ENCODE measurements at places on chromosomes 12 and 14.

DNA sequence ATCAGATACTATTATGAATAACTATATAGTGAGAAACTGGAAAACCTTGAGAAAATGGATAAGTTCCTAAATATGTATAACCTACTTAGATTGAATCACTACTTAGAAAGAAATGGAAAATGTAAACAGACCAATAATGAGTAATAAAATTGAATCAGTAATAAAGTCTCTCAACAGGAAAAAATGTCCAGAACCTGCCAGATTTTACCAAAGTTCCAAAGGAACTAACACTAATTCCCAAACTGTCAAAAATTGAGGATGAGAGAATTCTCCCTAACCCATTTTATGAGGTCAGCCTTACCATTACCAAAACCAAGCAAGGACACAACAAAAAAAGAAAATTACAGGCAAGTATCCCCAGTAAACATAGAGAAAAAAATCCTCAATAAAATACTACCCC lies 272.0 kb downstream of the RPAP3 start:
- no peak for DNase-seq

- DNase-seq, result peak; percentile 86
Observed at GRCh38 chr12:26723379-26724308, 109.3 kb downstream of the ITPR2 start.

DNA sequence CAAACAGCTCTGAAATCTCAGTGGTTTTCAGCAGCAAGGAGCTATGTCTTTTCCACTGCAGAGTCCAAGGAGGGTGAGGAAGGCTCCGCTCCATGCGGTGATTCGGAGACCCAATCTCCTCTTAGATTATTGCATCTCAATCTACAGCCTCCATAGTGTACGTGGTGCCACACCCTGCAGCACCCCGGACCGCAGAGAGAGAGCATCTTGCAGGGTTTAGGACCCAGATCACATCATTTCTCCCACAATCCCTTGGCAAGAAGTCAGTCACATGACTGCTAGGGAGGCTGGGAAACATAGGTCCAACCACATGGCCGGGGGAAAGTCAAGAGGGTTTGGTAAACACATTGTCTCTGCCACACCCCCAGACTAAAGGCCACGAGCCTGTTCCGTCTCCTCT lies 209.4 kb upstream of the TMEM132C start:
- DNase-seq, result no peak

DNA sequence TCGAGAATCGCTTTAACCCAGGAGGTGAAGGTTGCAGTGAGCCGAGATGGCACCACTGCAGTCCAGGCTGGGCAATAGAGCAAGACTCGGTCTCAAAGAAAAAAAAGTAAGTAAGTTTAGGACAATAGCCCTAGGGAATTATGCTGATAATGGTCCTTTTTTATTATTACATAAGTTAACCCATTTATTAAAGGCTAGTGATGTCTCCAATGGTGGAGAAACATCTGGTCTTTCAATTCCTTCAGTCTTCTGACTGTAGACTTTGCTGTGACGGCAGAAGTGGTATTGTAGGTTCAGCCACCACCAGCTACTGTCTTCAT lies 27.4 kb downstream of the DDX47 start:
- no peak for DNase-seq

DNA sequence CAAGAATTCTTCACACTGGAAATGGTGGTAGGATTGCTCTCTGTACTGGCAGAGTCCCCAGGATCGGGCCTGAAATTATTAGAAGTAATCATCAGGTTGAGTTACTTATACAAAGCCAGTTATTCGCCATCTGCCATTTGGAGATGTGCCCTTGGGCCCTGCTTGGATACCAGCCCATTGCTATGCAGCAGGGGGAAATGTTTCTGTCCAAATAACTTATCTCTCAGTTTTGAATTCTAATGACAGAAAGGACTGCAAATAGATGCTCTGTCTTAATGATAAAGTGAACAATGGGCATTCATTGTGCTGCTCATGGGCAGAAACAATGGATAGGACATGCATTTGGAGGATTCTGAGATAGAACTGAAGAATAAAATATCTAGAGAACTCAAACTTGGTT lies 139.1 kb upstream of the PELI2 start:
- DNase-seq, result no peak

DNA sequence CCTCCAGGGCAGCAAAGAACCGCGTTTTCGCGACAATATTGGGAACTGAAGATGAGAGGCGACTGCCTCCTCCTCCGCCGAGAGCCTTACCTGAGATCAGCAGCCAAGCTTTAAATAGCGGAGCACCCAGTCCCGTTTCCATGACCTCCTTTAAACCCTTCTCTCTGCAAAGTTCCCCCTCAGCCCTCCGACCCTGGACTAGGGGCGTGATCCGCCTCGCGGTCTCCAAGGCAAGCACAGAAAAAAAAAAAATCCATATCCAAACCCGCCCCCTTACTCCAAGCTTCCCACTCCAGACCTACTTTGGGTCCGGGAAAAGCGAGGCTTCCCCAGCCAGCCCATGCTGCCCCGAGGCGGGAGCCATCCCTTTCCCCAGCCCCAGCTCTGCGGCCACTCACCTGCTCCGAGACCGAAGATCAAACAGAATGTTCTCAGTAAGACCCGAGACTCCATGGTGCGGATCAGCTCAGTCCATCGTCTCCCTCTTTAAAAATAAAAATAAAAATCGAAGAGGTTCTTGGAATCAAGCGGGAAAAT lies 630 bp downstream of the NELL2 start:
- DNase-seq, result no peak

DNA sequence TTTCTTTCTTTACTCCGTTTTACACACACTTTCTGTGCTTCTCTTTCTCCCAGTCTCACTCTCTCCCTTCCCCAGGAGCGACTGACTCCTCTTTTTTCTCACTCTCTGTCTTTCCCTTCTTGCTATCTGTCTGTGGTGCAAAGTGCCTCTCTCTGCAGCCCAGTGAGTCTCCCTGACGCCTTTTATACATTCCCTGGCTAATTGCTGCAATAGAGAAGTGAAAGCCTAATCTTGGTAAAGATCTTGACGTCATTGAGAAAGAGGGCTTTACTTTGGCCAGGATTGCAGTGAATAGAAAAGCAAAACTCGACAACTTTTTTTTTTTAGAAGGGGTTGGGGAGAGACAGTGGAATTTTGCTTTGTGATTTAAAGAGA lies 706 bp upstream of the DIO2 start:
- DNase-seq, result no peak

DNA sequence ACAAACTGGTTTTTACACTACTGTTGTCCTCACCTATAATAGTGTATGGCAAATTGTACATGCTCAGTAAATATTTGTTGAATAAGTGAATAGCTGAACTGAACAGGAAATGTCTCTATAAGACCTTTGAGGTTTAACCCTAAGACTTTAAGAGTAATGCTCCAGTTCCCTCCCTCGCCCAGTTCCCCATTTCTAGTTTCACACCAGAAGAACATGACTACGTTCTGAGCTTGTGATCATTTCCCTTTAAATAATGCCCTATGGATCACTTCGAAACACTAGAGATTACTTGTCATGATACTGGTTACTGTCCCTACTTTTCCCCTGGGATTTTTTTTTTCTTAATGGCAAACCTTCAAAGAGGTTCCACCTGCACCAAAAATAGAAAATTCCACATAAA lies 69.3 kb downstream of the PRKD1 start:
- no peak for DNase-seq

- no peak for DNase-seq
Observed at GRCh38 chr12:71045781-71046180, 112.0 kb downstream of the TSPAN8 start.

DNA sequence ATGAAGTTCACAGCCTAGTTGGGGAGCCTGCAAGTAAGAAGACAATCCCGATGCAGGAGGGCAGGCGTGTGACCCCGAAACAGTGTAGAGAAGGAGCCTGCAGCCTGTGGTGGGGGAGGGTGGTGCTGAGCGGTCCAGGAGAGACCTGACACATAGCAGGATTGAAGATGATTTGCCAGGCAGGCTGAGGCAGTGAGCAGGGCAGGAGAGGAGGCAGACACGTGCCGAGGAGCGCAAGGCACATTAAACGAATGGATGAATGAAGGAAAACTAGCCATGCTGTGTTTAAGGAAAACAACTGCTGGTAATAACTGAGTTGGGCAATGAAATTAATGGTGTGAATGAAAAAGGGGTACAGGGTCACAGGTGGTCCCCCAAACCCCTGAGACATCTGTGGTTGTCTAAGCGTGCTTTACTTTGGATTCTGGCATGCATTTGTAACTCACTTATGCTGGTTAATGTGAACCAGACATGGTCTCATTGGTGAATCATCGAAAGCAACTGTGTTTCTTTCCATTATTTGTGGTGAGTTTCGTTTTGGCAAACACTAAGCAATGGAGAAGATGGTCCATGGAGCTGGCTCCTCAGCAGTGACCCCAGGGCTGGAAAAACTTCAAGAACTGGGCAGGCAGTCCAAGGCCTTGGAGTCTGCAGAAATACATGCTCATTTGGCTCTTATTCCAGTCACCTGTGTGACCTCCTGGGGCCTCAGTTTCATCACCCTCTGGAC lies 96.9 kb upstream of the EVL start:
- no peak for DNase-seq

- no peak for DNase-seq
Observed at GRCh38 chr12:115611477-115611876, 666.0 kb downstream of the MED13L start.

DNA sequence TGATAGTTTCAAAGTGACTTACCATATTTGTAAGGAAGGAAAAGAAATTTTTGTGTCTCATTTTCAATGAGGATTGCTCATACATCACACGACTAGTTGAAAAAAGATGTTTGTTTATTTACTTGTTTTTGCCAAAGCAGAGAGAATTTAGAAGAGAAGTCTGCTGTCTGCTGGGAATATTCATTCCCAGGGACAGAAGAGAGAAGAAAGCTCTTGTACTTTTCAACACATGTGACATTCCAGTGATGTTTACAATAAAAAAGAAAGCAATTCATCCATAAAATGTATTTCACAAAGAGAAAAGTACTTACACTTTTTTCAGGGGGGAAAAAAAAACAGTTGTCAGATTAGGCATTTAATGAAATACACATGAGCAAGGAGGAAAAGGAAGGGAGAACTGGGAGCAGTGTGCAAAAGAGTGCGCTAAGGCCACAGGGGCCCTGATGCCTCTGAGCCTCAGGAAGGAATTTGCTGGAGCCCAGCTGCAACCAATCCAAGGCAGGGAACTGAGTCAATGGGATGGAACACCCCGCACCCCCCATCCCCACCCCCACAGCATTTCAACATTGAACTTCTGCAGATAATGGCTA lies 115.0 kb downstream of the RPAP3 start:
- DNase-seq, result no peak

DNA sequence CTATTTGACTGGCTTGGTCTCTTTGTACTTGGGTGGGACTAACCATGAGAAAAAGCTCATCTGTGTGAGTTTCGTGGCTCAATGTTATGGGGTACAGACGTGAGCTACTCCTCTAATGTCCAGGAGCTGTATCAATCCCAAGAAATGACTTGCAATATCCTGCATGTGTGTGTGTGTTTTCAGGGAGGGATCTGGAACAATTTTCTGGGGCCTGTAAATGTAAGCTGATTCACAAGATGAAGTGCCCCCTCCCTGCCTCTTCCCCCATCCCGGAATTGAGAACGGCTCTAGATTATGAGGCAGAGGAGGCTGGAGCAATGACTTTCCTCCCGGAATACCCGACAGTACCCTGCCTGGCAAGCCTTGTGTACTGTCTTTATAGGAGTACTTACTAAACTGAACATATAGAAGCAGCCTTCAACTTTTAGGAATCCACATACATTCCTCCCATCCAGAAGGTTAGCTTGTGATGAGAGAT lies 53.9 kb downstream of the TMX1 start:
- no peak for DNase-seq

- peak; percentile 11 for DNase-seq
Observed at GRCh38 chr12:68521321-68521839, 89.3 kb upstream of the RAP1B start.

DNA sequence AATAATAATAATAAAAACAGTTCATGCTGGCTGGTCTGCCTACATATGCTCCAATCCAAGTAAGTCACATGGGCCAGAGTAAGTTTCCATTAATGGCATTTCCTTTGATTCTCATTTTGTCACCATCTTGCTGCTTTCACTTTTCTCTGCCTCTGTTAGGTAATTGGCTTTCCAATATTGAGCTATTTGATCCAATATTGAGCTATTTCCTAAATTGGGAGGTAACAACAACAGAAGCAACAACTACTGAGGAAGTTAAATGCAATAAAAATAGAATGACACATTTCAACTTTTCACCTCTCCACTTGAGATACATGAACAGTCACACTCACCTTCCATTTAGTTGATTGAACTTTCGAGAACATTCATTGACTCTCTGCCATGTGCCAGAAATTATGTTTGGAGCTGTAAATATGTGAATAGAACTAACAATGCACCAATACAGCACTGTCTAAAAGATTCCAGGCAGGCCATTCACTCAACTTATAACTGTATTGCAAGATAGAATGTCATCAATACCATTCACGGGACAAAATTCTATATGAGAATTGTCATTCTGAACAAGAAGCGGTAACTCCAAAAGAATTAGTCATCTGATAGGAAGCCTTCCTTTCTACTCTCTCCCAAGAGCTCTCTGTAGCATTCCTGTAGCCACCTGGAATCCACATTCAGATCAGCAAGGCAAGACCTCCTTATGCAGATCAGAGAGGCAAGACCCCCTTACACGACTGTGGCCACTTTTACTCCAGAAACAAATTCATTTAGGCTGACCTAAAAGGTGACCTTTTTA lies 136.4 kb downstream of the PHLDA1 start:
- no peak for DNase-seq

- no peak for DNase-seq
Observed at GRCh38 chr12:38152816-38153736, 163.5 kb upstream of the ALG10B start.

- DNase-seq, result no peak
Observed at GRCh38 chr14:36822685-36823084, 161.0 kb downstream of the PAX9 start.

- DNase-seq, result no peak
Observed at GRCh38 chr12:19893514-19893913, 454.2 kb downstream of the AEBP2 start.

GRCh38 chr12:123089631-123090353 lies 61.1 kb downstream of the PITPNM2 start:
- no peak for DNase-seq

DNA sequence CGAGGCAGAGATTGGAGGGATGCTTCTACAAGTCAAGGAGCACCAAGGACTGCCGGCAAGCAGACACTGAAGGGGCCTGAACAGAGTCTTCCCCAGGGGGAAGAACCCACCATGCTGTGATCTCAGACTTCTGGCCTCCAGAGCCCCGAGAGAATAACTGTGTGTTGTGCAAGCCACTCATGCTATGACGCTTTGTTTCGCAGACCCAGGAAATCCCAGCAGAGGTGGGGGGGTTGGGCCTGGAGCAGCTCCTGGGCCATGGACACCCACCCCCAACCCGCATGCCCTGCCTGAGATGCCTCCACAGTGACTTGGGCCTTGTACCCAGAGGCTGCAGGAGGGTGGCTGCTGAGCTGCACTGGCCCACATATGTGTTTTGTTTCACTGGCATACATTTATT lies 31.2 kb downstream of the ARL6IP4 start:
- DNase-seq, result no peak

- DNase-seq, result peak; percentile 84
Observed at GRCh38 chr12:79532907-79533288, 157.9 kb downstream of the PAWR start.

All from LNCaP clone FGC (cell line).